ENCODE measurements at places on chromosomes 3 and 15.

- DNase-seq, result no peak
Observed at GRCh38 chr15:49857496-49858475, 236.9 kb downstream of the DTWD1 start.

DNA sequence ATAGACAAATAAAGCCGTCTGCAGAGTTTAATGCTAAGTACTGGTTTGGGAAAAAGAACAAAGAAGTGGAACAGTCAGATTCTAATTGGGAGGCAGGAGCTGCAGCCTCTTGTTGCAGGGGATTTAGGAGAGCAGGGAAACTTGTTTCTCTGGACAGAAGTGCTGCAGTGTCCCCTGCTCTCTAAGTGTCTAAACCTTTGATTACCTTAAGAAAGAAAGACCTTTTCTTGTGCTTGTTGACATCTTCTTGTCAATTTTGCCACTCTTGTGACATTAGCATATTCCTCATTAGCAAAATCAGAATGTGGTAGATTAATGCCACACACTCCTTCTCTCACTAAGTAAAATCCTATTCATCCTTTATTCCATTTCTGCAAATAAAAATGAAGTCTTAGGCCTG, 38.8 kb downstream of the TRAT1 start:
- DNase-seq, result no peak

DNA sequence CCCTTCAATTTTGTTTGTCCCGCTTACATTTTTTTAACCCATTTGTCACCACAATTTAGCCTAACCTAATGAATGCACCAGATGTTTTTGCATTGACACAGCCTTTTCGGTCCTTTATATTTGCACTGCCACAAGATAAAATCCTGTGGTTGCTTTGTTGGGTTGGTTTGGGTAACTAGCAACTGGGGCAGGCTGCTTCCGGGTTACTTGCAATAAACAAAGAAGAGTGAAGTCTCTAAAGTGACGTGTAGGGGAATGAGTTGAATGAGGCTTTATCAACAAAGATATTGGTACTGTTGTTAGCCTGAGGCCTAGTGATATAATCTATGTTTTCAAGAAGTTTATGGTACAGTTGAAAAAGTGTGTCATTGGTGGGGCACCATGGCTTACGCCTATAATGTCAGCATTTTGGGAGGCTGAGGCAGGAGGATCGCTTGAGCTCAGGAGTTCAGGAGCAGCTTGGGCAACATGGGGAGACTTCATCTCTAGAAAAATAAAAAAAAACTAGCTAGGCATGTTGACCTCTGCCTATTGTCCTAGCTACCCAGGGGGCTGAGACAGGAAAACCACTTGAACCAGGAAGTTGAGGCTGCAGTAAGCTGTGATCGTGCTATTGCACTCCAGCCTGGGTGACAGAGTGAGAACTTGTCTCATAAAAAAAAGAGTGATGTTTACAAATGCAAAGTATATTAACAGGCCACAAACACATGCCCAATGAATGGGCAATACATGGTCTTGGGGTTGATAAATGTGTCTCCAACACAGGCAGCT, 121.8 kb downstream of the OXSM start:
- DNase-seq, result no peak

- DNase-seq, result no peak
Observed at GRCh38 chr3:33915796-33916546, 117.5 kb downstream of the PDCD6IP start.

DNA sequence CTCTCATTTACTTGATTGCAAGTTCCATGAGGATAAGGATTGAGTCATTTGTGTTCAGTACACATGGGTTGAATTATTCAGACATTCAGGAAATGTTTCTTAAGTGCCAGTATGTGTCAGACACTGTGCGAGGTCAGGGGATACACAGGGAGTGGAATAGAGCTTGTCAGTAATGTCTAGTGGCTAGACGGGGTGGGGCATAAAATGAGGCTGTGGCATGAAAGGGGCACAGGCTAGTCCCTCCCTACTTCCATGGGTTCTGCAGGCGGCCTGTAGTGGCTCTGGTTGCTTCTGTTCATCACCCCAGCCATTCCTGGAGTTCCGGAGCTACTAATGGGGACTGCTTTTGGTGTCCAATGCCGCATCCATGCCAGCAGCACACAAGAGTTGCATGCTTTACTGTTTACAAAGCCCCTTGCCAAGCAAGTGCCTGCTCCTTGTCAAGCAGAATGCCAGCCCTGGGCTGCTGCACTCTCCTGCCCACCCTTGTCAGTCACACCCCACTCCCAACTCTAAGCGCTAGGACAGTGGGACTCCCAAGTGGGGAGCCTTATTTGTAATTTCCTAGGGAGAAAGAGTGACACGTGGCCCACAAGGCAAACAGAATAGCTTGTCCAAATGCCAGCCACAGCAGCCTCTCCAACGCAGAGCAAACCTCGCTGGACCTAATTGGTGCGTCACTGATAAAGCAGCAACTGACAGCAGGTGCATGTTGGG, 70.8 kb downstream of the RAB11A start:
- DNase-seq, result no peak

GRCh38 chr15:35713733-35714132, 167.8 kb upstream of the DPH6 start:
- no peak for DNase-seq
